ENCODE measurements at places on chromosomes 4 and X.

- DNase-seq, result no peak
Measured at GRCh38 chrX:101287402-101287801, 3.7 kb downstream of the TAF7L start.

DNA sequence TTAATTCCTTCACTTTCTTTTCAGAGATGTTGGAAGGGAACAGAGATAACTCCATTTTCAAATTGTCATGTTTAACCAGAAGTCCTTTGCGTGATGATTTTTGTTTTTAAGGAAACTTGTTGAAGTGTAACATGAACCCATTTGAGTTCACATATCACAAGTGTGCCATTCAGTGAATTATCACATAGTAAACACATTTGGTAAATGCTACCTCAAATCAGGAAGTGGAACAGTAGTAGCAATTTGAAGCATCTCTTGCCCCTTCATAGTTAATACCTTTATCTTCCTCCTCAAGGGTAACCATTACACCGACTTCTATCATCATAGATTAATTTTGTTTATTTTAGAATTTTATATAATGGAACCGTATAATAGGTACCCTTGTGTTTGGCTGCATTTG lies 35.8 kb downstream of the KDM6A start:
- DNase-seq, result no peak

- no peak for DNase-seq
Measured at GRCh38 chr4:183962419-183962818, 57.3 kb downstream of the STOX2 start.

- DNase-seq, result no peak
Measured at GRCh38 chr4:128862608-128863311, 53.3 kb downstream of the JADE1 start.

DNA sequence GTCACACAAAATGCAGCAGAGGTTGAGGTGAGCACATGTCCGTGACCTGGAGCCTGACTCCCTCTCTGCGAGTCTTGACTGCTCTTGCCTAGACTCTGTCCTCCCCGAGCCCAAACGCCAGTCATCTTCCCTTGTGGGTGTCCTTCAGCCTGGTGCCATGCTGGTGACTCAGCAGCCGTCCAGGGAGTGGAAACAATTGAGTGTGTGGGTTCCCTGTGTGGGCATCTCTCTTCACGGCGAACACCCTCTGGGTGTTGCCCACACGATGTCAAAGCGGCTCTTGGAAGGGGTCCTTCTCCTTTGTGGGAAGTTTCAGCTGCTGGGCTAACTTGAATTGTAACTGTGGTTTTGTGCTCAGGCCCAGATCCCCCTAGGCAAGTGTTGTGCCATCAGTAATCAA lies 17.5 kb upstream of the MSANTD1 start:
- DNase-seq, result peak; percentile 60

DNA sequence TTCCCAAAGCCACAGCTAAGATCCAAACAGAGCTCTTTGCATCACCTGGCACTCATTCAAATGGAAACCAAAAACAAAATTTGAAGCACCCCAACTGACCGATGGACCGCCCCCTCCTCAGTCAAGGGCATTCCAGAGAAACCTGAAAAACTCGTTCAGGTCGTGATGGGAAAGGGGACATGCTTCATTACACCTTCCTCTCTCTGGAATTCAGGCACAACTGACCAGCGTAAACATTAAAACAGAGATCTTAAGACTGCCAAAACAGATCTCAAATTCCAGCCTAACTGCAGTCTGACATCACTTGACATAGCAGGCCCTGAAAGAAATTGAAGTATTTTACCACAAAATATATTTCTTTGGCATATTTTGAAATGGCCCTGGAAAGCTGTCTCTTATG lies 28.5 kb downstream of the PTTG2 start:
- DNase-seq, result no peak

DNA sequence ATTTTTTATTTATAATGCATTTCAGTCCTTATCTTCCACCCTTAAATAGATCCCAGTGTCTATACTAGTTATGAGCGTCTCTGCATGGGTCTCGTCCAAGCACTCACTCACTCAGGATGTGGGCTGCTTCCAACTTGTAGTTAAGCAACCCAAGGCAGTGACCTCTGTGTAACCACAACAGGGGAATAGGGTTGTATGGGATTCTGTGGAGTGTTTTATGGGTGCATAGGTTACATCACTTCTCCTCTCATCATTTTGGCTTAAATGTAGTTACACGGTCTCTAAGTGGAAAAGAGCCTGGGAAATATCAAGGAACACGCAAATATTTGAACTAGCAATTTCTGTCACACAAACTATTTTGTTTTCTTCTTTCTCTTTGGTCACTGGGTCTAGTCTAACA lies 931.0 kb downstream of the STIM2 start:
- DNase-seq, result no peak

GRCh38 chrX:40153345-40154249 lies 55.8 kb upstream of the BCOR start:
- peak; percentile 90 for DNase-seq

DNA sequence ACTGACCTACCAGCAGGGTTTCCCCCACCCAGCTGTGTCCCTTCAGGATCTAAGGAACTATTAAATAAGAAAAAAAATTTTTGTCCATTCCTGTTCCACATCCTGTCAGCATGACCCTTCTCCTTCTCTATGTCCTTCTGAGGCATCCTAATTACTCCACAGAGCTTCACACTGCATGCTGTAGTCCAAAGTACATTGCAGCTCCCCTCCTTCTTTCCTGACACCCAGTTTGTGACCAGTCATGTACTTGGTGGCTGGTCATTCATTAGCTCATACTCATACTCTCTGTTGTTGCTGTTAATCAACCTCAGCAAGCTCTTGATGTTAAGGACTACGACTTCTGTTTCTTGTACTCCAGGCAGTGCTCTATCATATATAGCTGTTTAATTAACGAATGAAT lies 2.4 kb upstream of the EGF start:
- DNase-seq, result no peak

GRCh38 chr4:40579983-40580382 lies 49.7 kb downstream of the RBM47 start:
- DNase-seq, result no peak

GRCh38 chrX:40068048-40068447 lies 29.7 kb downstream of the BCOR start:
- peak; percentile 1 for DNase-seq

DNA sequence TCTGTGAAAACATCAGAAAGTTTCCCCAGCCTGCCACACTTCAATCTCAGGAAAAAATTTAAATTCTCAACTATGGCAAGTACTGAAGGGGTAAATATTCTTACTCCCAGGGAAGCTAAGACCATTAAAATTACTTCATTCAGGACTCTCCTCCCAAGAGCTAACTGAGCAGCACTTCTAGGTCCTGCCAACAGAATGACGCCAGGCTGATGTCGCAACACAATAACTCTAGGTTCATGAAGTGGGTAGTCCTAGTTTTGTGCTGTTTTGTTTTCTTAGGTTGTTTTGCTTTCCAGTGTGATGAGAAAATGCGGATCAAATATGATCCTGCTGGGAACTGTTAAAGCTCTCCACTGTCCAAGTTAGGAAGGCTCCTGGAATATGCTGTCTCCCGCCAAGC lies 180.0 kb downstream of the NKX6-1 start:
- DNase-seq, result no peak

DNA sequence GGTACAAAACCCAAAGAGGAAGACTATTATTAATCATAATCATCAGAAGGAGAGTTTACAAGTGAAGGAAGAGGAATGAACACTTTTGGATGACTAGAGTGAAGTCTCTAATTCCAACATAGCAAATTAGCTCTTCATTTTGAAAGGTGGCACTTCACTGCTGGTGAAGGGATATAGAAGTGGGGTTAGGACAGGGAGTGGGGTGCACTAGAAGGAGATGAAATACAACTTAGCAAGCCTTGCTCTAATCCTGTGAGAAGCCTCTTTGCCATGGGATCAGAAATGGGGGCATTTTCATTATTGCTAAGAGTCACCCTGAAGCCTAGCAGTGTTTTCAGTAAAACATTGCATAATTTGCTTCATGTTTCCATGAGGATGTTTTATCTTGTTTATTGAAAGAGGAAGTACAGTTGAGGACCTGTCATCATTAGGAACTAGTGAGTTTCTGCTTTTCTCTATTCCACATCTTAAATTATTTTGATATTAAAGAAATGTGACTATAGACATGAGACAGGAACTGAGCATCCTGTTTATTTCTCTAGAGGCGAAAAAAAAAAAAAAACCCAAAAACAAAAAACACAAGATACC lies 9.3 kb upstream of the GRPR start:
- no peak for DNase-seq

DNA sequence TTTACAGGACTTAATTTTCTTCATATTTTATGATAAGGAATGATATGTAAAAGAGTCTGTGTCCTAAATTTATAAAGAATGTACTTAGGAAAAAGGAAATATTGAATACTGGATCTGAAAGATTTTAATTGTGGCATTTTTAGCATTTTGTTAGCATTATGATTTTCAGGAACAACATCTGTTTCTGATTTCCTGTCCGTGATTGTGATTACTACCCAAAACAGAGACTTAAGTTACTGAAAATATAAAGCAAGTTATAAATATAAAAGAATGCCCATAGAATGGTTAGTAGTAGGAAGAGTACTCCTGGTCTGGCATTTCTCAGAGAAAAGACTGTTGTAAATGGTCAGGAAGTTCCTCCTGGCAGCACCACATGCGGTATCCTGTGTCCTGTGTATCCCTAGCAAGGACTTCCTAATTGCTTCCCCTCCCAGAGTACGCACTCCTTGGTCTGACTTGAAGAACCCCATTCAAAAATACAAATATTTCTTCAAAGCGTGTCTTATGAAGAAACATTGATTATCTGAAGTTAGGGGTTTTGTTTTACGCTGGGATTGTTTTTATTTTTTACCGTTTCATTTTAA lies 88.9 kb downstream of the RS1 start:
- DNase-seq, result no peak

DNA sequence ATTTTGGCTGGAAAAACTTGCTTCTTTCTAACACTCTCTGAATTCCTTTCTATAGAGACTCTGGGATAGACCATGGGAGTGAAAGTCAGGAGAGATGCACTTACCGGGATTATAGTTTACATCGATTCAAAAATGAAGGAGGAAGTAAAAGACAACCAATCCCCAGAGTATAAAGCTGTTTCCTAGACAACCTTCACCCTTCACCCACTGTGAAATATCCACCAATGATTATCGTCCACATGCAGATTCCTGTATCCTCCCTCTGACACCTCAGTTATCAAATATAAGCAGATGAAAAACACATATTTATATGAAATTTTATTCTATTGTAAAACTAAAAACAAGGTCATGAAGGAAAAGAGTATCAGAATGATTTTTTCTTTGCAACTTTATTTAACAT lies 258.8 kb upstream of the GK2 start:
- DNase-seq, result no peak

GRCh38 chrX:107747596-107748161 lies 27.9 kb downstream of the TSC22D3 start:
- DNase-seq, result no peak

GRCh38 chrX:136636121-136636520 lies 11.8 kb upstream of the CD40LG start:
- DNase-seq, result no peak

DNA sequence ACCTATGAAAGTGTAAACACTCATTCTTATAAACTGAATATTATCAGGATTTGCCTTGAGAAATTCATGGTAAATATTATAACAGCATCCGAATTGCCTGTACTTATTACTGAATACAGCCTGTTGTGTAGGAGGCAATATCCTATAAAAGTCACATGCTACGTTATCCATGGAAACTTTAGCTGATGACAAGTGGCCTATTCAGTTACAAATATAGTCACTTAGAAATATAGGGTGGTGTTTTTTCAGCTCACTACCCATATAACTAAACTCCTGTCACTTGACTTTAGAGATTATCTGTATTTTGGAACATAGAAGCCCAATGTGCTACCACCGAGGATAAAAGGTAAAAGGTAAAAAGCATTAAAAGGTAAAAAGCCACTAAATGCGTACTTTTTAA lies 493.4 kb downstream of the INPP4B start:
- DNase-seq, result no peak

GRCh38 chr4:56164907-56165306 lies 216.2 kb downstream of the CEP135 start:
- no peak for DNase-seq

DNA sequence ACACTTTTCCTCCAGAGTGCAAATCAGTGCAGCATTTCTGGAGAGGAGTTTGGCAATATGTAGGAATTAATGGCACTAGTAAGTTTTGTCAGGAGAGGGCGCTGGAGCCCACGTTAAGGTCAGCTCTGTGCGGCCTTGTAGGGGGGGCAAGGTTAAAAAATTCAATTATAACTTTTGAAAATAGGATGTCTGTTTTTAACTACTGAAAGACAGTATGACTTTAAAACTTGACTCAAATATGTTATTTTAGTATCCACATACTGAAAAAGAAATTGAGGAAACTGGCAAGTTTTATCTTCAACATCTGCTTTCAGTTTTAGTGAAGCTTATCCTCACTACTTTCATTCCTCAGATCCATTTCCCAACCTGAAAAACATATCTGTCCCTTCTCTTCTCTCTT lies 30.9 kb upstream of the HSD17B13 start:
- DNase-seq, result no peak

GRCh38 chrX:114268643-114269042 lies 315.2 kb upstream of the HTR2C start:
- no peak for DNase-seq

DNA sequence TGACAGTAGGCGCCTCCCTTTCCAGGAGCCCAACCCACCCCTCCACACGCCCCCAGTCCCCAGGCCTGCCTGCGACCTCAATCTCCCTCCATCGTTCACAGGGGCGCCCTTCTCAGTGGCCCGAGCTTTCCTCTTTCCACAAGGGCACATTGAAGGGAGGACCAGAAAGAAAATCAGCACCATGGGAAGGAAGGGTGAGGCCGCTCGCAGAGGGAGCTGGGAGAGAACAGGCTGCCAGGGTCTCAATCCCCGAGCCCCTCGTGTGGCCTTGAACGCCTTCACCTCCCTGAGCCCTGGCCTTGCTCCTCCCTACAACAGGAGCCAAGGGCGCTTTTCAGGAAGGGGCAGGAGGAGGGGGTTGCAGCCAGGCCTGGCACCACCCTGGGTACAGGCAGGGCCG lies 66.5 kb downstream of the WFS1 start:
- DNase-seq, result peak; percentile 42

GRCh38 chr4:156886481-156886880 lies 85.1 kb downstream of the PDGFC start:
- no peak for DNase-seq

- no peak for DNase-seq
Measured at GRCh38 chr4:22962295-22962694, 269.6 kb downstream of the GBA3 start.

GRCh38 chr4:87895964-87896621 lies 63.3 kb downstream of the MEPE start:
- no peak for DNase-seq

DNA sequence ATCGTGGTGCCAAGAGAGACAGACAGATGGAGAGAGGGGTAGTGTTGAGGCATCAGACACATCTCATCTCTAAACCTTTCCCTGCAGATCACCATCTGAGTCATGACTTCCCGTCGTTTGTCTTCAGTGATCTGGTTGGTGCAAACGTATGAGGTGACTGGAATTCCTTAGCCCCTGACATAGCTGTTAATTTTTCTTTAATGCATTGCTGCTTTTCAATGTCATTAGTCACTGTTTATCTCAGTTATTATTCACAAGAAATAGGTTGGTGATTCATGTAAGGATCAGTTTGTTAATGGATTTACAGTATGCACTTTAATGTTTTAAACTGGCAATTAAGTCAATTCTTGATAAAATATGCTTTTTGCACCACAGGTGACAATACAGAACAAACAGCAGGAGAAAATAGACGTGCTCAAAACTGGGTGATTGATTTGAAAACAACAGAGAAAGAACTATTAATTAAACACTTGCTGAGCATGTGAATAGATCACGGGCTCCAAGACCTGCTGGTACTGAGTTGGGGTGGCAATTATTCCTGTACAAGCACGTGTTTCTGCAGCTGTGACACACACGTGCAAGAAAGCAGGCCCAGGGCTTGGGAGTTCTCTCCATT lies 1.3 kb upstream of the TMEM154 start:
- no peak for DNase-seq
